Right renal pelvis (tissue), 4 donors: ENCODE measurements at places on chromosomes 16 and 17. TPM values are rescaled to one million over a fixed set of nuclear protein-coding genes. Genes with fewer than 3 reads are reported as not detected.
A peak's percentile ranks its signal among the peaks of the same experiment; 100 is the strongest.

Gene LLGL1
- 26.7 TPM for polyA plus RNA-seq

Gene TMEM100
- polyA plus RNA-seq = 60.7 TPM

Gene CCL17
- polyA plus RNA-seq = not detected

DNA sequence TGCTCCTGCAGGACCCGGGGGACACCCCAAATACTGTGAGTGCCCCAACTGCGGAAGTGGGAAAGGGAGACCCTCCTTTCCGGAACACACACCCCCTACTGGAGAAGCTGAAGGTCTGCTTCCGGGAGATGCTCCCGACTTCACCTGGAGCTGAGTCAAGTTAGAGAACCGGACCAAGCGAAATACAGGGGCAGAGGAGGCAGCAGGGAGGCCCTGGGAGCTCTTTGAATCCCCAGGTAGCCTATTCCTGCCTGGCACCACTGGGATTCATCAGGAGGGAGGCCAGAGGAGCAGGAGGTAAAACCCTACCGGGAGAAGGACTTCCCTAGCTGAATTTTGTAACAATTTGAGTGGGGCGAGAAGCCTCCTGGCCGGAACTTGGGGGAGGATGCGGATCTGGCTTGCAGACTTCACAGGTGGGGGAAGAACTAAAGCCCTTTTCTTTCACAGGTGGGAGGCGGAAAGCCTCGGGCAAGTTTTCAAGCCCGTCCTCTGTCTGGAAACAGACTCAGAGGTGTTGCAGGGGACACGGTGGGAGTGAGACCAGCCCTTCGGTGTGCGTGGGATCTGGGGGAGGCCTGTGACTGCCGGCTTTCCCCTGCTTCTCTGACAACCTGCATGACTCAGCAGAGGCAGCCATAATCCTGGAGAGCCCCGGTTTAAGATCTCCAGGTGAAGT, 22.4 kb upstream of the TEKT1 start:
- DNase-seq = no peak

Gene TRPV3
- 0.61 TPM for polyA plus RNA-seq

Gene LHX1
- polyA plus RNA-seq = 96.8 TPM

Gene GAS2L2
- polyA plus RNA-seq = 0.07 TPM

DNA sequence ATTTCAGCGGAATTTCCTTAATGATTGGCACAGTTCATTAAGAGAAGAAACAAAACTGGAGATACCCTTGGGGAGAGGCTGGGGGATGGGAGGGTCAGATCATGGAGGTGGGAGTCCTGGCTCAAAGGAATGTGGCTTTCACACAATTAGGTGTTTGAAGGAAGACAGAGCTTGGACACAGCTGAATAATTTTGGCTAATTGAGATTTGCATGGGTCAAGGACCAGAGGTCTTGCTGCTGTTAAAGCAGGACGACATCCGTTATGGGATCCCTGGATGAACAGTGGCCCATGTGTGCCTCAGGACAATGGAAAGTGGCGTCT, 160.3 kb downstream of the HS3ST3B1 start:
- DNase-seq = peak; percentile 55

DNA sequence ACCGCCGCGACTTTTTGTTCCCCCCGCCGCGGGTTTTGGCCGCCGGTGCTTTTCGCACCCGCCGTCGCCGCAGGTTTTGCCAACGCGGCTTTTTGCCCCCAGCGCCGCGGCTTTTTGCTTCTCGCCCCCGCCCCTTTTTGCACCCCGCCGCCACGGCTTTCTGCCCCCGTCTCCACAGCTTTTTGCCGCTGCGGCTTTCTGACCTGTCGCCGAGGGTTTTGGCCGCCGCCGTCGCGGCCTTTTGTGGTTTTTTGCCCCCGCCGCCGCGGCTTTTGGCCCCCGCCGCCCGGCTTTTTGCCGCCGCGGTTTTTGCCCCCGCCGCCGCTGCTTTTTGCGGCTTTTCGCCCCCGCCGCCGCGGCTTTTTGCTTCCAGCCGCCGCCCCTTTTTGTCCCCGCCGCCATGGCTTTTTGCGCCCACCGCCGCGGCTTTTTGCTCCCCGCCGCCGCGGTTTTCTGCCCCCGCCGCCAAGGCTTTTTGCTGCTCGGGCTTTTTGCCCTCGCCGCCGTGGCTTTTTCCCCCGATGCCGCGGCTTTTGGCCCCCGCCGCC, 151.1 kb downstream of the KCNJ18 start:
- no peak for DNase-seq

GRCh38 chr17:72262766-72263165, 141.9 kb downstream of the SOX9 start:
- no peak for DNase-seq

DNA sequence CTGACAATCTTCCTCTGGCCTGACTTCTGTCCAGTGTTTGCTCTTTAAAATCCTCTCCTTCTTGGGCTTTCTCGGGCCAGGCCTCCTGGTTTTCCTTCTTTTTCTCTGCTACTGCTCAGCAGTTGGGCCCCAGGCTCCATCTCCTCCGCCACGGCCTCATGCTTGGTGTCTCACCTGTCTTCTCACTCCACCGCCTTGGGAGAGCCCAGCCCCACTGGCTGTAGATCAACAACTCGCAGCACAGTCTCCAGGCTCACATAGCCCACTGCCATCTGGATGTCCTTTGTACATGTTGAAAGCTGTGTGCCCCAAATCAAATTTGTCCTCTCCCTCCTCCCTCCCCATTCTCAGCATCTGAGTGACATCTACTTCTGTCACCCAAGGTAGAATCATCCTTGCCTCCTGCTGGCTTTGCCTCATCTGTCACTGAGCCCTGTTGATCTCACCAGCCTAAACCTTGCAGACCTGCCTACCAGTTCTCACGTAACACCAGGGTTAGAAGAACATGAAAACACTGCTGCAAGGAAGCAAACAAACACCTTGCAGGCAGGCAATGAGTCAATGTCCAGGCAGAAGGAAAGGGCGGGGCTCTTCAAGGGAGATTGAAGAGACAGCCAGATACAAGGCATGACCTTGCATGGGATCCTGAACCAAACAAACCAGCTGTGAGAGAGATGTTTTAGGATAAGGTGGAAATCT, 103.2 kb upstream of the SMURF2 start:
- DNase-seq = no peak

DNA sequence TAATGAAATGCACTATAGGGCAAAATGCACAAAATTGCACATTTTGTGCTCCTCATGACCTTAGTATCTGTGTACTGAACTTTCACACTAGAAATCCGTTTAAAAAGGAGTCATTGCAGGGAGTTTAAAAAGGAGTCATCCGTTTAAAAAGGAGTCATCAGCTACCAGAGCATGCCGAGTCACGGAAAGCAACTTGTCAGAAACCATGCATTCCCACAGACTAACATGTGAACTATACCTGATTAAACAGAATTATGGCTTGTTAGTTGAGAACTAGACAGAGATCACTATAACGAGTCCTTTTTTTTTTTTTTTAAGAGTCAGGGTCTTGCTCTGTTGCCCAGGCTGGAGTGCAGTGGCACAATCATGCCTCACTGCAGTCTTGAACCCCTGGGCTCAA, 35.9 kb downstream of the SLC6A4 start:
- no peak for DNase-seq

DNA sequence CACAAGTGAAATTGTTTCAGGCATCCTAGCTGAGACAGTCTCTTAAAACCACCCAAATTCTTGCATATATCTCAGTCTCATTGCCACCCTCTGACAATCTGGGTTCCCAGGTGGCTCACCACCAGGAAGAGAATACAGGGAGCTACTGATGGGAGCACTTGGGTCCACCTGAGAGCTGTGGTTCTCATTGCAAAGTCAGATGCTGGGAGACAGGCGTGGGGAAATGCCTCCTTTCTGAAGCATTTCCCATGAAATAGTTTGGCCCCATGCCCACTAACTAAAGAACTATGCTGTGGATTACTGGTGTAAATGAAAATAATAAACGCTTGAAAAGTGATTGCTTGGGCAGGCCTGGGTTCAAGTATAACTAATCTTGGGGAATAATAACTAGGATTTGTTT, 70.3 kb downstream of the CMC2 start:
- no peak for DNase-seq

DNA sequence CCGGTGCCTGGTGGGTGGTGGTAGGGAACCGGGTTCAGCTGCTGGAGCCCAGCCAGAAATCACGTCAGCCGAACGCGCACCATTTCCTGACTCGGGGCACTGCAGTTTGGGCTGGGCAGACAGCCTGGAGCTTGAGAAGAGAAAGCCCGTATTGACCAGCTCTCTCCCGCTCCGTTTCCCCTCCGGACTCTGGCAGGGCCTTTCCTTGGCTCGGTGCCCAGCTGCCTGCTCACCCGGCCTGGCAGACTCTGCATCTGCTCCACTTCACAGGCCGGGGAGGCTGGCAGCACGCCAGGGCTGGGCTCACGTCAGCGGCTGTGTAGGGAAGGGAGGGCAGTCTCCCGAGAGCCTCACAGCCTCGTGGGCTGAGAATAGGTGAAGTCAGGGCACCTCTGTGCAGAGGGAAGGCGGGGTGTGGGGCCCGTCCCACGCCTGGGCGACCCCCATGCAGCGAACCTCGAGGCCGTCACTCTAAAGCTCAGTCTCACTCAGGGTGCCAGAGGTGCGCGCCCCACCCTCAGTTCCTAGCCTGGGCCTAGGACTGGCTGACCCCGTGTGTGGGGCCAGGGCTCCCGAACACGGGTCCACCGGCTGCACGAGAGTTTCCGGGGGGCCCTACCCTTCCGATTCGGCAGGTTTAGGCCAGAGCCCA, 59.1 kb downstream of the OR1D5 start:
- DNase-seq = peak; percentile 95

Gene TMC5
- 0.72 TPM for polyA plus RNA-seq

Gene PNMT
- 3.2 TPM for polyA plus RNA-seq

- peak; percentile 33 for DNase-seq
Measured at GRCh38 chr17:32912218-32912897, 15.6 kb upstream of the TMEM98 start.

- no peak for DNase-seq
Measured at GRCh38 chr16:50467943-50468748, 80.0 kb upstream of the NKD1 start.

DNA sequence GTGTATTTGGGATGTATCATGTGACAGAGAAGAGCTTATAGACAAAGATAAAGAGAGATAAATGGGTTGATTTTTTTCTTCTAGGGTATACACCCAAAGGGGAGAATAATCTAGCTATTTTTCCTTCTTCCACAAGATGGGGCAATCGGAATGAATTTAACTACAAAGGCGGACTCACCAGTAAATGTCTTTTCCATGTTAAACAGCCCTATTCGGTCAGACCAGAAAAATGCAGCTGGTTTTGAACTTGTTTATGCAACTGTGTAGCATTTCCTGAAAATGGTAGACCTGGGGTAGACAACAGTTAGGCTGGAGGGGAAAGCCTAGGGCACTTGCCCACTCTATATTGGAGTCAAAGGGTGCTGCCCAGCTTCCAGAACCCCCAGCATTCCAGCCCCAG, 477.1 kb downstream of the TOX3 start:
- DNase-seq = peak; percentile 39

Gene SLC16A5
- polyA plus RNA-seq = 28.5 TPM

- DNase-seq = no peak
Measured at GRCh38 chr16:88703486-88704309, 2.5 kb downstream of the RNF166 start.

Gene HIGD1B
- 1.8 TPM for polyA plus RNA-seq

- DNase-seq = no peak
Measured at GRCh38 chr17:9522074-9522473, 53.5 kb downstream of the STX8 start.

Gene ABCA8
- 3.8 TPM for polyA plus RNA-seq

DNA sequence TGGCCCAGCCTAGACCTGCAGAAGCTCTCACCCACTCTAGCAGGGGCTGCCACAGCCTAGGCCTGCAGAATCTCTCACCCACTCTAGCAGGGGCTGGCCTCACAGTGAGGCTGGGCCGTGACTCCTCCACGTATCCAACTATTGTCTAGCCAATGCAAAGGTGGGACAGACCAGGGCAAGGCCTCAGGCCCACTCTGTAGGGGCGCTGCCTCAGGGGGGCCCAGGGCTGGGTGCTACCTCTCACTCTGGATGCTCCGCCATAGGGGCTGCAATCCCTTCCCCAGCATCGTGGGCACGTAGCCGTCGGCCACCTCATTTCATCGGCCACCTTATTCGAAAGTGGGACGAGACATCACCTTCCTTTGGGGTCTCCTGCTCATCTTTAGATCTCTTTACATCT, 51.7 kb downstream of the RPH3AL start:
- DNase-seq = no peak

Gene PHF12
- polyA plus RNA-seq = 48.1 TPM

Gene TMEM204
- 20.0 TPM for polyA plus RNA-seq

Gene FBXW10
- 0.51 TPM for polyA plus RNA-seq

GRCh38 chr17:22171631-22172030, 479.3 kb downstream of the KCNJ18 start:
- no peak for DNase-seq

- DNase-seq = no peak
Measured at GRCh38 chr16:74623839-74624235, 16.9 kb upstream of the GLG1 start.

Gene CHD9
- polyA plus RNA-seq = 55.1 TPM

- no peak for DNase-seq
Measured at GRCh38 chr16:85995541-85996423, 96.8 kb downstream of the IRF8 start.

Gene CDH5
- polyA plus RNA-seq = 66.9 TPM

DNA sequence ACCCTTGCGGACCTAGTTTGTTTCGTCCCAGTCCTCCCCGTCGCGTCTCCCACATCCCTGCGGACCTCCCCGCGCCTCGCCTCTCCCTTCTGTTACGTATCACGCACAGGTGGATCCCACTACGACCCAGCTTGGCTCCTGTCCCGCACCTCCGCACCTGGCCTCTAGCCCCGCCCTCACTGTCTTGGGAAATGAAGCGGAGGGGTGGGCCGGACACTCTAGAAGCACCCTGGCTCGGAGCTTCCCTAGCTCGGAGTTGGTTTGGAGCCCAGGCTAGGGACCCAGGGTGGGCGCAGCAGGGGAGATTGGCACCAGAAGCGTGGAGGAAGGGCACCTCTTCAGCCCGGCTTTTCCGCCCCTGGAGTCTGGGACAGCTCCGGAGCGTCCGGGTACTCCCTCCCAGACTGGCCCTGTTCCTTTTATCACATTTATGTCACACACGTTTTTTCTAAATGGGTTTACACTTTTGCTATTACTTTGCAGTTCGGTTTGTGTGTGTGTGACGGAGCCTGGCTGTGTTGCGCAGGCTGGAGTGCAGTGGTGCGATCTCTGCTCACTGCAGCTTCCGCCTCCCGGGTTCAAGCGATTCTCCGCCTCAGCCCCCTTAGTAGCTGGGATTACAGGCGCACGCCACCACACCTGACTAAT, 1.4 kb upstream of the CEMP1 start:
- DNase-seq = peak; percentile 37

- no peak for DNase-seq
Measured at GRCh38 chr16:17386229-17386628, 84.5 kb downstream of the XYLT1 start.

DNA sequence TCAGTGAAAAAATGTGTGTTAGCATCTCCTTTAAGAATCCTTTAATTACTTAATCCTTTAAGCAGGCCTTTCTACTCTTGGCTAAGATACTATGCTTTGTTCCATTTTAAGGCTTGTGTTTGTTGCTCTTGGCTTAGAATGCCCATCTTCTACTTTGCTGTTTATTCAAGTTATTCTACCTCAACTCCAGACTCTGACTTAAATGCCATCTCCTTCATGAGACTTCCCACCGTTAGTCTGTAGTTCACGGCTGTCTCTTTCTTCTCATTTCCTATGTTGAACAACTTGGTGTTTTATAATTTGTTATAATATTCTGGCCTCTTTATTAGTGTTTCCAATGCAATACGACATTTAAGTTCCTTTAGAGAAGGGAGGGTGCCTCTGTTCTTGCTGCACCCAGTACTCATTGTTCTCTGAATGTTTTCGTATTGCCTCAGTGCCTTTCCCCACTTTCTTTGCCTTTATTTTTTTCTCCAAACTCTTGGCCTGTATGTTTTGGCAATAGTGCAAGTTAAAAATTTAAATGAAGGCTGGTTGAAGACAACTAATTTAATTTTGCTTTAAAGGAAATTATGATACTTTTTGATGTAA, 6.1 kb upstream of the KRT10 start:
- DNase-seq = no peak

Gene KRTAP16-1
- not detected for polyA plus RNA-seq

Gene GCSH
- 115 TPM for polyA plus RNA-seq
